HT-29 (cell line): ENCODE measurements at places on chromosomes 5 and 9. TPM values are rescaled to one million over a fixed set of nuclear protein-coding genes. Genes with fewer than 3 reads are reported as not detected.
A peak's percentile ranks its signal among the peaks of the same experiment; 100 is the strongest.

Gene KLHL3
- 3.5 and 4.5 TPM in 2 replicates for total RNA-seq

Gene PROB1
- total RNA-seq: 1.5 and 2.0 TPM in 2 replicates

Gene SPINK5
- total RNA-seq: 0.39 and 0.76 TPM in 2 replicates

Gene IL33
- total RNA-seq: 0.03 and 0.05 TPM in 2 replicates

Gene IRX2
- 19.6 and 23.1 TPM in 2 replicates for total RNA-seq

Gene MAN1B1
- total RNA-seq: 82.2 and 104 TPM in 2 replicates

Gene CARTPT
- total RNA-seq: not detected in 2 replicates

Gene ARL14EPL
- not detected in 2 replicates for total RNA-seq

Gene CORO2A
- total RNA-seq: 23.2 and 23.6 TPM in 2 replicates

Gene FAM151B
- total RNA-seq: 1.5 and 1.6 TPM in 2 replicates

Gene CKMT2
- 0.44 TPM in 1 of 2 replicates, not detected in the other for total RNA-seq

DNA sequence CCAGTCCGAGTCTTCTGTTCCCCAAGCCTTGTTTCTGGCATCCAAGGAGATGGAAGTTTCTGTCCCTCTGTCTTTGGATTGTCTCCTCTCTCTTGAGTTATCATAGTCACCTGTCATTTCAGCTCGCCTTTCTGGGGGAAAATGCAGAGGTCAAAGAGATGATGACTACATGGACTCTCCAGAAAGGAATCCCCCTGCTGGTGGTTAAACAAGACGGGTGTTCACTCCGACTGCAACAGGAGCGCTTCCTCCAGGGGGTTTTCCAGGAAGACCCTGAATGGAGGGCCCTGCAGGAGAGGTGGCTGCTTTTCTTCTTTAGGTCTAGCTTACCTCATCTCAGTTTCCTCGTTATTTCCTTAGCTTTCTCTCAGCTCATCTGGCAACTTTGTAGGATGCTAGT is 25.1 kb downstream of the ERAP2 start:
- DNase-seq: no peak

DNA sequence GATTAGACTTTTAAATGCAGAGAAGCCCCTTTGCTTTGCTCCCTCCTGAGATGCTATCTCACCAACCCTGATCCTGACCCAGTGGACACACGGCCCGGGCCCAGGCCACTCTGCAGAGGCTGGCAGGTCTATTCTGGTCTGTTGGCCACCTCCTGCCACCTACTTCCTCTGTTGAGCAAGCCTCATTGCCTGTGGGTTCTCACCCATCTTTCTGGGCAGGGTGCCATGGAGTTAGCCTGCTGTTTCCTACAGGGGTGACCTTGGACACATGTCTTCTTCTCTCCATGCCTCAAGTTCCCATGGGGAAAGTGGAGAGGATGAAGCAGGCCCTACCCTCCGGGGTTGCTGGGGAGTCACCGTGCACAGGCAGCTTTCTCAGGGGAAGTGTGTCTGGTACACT is 266.2 kb upstream of the IRX1 start:
- no peak for DNase-seq

- DNase-seq: no peak
These were observed 5.9 kb upstream of the ACSL6 start for GRCh38 chr5:132017316-132017715.

- DNase-seq: no peak
These were observed 83.7 kb downstream of the MYO10 start for GRCh38 chr5:16852251-16853005.

DNA sequence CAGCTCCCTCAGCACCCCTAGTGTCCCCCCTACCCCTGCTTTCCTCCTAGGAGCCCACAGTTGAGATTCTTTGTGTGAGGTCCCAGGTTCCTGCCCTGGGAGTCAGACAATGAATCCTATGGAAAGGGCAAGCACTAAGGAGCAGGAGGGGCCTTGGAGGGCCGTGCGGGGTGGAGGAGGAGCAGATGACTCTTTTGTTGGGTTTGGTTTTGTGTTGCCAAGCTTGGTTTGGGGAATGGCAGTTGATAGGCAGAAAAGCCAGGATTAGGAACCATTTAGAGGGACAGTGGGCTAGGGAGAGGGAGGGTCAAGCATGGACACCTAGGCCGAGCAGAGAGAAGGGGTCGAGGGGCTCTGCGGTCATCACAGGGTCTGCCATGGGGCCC is 61.6 kb upstream of the SPTLC1 start:
- no peak for DNase-seq

GRCh38 chr5:120808606-120809005 is 344.5 kb downstream of the PRR16 start:
- no peak for DNase-seq

- no peak for DNase-seq
These were observed 36.5 kb upstream of the GLDC start for GRCh38 chr9:6681957-6682501.

- no peak for DNase-seq
These were observed 132.7 kb upstream of the LPCAT1 start for GRCh38 chr5:1656271-1656975.

- no peak for DNase-seq
These were observed 134.8 kb upstream of the BOD1 start for GRCh38 chr5:173751266-173751600.

DNA sequence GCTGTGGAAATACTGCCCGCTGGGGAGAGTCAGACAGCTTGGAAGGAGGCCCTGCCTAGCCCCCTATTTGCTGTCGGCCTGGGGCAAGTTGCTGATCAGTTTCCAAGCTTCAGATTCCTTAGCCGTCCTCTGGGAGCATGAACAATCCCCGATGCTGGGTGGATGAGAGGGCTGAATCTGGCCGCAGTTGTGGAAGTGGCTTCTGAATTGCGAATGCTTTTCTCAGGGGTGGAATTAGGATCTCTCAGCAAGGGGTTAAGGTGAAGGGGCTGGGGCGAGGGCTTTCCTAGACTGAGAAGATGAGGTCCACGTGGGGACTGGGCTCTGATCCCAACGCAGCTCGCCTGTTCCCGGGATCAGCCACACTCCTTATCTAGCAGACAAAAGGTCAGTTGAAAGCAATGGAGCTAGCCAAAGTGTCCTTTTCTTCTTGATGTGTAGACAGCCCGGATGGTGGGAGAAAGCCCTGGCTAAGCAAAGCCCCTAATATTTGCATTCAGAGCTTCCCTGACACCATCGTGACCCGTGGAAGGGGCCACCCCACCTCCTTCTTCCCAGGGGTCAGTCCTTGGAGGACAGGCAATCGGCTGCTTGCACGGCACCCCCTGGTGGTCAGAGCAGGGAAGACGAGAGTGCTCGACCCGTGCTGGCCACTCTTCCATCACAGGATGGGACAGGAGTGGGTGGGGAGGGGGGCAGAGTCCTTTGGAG is 54.9 kb downstream of the COL15A1 start:
- peak; percentile 81 for DNase-seq

DNA sequence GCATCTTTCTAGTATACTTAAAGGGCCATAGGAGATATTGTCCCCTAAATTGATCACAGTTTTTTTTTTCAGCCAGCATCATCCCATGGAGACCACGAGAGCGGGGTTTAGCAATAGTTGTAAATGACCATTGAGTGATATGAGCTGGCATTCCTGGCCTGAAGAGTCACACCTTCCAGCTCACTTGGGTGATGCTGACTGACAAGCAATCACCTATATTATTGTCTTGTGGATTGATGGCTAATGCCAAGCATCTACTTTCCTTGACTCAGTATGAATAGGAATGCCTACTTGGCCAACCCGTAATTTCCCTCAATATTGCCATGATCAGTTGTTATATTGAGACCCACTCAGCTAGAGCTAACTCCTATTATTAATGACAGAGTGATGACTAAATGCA is 70.5 kb downstream of the ADAMTSL1 start:
- DNase-seq: no peak

DNA sequence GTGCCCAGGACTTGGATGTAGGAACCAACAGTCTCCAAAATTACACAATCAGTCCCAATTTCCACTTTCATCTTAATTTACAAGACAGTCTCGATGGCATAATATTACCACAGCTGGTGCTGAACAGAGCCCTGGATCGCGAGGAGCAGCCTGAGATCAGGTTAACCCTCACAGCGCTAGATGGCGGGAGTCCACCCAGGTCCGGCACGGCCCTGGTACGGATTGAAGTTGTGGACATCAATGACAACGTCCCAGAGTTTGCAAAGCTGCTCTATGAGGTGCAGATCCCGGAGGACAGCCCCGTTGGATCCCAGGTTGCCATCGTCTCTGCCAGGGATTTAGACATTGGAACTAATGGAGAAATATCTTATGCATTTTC is 837 bp downstream of the PCDHB2 start:
- no peak for DNase-seq

DNA sequence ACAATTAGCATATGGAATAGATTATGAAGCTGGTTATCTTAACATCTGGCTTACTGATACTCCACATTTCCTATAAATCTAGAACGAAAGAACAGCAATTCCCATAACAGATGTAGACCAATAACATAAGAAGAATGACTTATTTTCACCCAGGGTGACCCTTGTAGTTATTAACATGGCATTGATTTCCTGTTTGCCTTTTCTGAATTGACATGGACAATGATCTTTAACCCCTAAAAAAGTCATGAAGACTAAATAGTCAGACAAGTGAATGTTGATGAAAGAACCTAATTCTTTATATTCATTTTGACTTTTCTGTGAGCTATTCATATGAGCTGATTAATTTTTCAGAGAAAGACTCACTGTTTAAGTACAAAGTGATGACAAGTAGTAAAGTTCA is 175.3 kb upstream of the CD180 start:
- no peak for DNase-seq

DNA sequence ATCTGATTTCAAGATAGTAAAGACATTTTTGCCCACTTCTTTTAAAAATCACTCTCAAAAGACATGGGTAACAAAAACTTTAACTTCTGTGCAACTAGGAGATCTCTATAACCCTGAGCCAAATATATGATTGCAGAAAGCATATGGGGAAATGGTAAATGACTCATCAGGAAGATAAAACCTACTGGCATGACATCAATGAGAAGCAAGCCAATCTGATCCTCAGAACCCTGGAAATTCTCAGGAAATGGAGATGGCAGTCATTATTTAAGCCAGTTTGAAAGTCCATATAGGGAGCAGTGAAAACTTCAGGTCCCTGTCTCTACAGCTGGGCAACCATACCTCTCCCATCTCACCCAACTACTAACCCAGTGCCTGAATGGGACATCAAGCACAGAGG is 249.7 kb upstream of the NREP start:
- DNase-seq: no peak

- DNase-seq: no peak
These were observed 30.2 kb downstream of the WDR36 start for GRCh38 chr5:111122398-111122797.

DNA sequence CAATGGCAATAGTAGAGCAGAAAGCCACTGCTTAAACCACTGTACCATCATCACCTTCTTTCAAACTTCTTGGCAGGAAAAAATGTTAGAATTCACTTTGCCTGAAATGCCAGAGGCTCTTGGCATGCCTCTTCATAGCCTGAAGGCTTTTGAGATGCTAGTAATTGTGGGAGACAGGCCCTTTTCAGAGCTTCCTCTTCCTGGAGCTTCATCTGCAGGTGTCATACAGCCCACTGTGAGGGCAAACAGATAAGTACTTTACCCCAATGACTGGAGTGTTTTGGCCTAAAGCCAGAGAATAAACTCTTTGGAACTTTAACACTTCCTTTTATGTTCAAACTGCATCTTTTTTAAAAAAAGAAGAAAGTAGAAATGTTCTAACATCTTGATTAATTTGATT is 81.3 kb upstream of the TMEM171 start:
- DNase-seq: no peak

DNA sequence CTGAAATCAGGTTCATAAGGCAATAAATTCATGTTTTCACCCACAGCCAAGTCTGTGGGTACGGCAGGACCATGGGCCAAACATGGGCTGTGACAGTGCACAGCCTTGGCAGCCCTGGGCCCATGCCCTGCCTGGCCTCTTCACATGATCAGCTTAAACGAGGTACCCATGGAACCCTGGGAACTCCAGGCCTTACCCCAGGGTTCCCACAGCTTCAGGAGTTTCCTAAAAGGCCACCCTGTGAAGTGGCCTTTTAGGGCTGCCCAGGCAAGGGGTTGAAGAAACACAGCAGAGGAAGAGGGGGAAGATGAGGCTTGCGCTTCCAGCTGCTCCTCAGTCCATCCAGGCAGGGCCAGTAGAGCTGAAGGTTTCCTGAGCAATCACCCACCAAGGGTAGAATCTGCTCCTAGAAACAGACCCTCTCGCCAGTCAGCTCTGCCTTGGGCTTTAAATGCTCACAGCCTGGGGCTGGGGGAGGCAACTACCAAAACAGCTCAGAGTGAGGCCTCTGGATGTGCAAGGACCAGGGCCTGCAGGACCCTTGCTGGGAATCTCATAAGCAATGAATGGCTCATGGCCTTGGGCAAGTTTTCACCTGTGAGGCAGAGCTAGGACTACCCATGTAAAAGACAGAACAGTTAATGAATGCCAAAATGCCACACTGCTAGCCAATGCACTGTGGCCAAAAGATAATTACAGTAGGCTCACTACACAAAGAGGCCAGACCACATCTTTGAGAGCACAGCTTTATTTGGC is 79.3 kb upstream of the LRRTM2 start:
- no peak for DNase-seq

DNA sequence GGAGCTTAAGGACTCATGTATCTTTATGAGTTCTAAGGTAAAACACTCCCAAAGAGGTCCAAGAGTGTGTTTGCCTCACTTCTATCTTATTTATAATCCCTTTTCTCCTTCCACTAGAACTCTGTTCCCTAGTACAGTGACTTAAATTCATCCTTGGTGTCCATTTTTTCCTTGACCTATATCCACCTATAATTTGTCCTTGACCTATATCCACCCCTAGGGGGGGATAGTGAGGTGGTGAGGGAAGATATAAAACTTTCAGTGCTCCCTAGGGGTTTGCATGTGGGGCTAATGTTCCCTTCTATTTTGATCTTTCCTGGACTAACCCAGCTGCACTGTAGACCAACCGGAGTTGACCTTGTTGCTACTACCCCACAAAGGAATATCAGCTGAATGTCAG is 83.5 kb upstream of the GNAQ start:
- DNase-seq: no peak

GRCh38 chr5:173767574-173768266 is 120.4 kb upstream of the CPEB4 start:
- DNase-seq: no peak

DNA sequence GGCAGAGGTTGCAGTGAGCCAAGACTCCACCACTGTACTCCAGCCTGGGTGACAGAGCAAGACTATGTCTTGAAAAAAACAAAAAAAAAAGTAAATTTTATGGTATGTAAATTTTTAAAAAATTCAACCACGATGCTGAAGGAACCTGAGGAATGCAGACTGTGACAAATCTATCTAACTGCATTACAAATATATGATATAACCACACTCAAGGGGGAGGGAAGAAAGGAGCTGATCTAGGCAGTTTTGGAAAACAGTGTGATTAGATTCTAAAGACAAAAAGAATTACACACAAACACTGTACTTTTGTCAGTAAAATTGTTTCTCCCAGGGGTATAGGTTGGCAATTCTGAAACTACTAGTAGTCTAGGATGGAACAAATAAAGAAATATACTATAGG is 17.0 kb downstream of the LARS1 start:
- no peak for DNase-seq

- peak; percentile 93 for DNase-seq
These were observed 55.9 kb downstream of the TMC1 start for GRCh38 chr9:72577212-72577753.

- no peak for DNase-seq
These were observed 149.6 kb downstream of the ASTN2 start for GRCh38 chr9:117265253-117265652.

- no peak for DNase-seq
These were observed 103.9 kb upstream of the MEGF10 start for GRCh38 chr5:127186657-127187056.
